ENCODE measurements at places on chromosomes 2 and 18.

DNA sequence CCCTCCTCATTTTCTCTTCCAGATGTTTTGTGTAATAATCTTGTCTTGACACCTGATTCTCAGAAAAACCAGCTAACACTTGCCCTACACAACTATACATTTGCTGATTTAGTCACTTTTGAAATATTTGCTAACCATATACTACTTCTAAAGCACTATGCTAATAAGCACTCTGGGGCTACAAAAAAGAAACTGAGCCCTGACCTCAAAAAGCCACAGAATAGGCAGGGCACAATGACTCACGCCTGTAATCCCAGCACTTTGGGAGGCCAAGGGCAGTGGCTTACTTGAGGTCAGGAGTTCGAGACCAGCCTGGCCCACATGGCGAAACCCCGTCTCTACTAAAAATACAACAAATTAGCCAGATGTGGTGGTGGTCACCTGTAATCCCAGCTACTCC is 266.0 kb downstream of the RAD51AP2 start:
- no peak for DNase-seq

GRCh38 chr2:161190050-161190449 is 29.8 kb downstream of the TANK start:
- no peak for DNase-seq

DNA sequence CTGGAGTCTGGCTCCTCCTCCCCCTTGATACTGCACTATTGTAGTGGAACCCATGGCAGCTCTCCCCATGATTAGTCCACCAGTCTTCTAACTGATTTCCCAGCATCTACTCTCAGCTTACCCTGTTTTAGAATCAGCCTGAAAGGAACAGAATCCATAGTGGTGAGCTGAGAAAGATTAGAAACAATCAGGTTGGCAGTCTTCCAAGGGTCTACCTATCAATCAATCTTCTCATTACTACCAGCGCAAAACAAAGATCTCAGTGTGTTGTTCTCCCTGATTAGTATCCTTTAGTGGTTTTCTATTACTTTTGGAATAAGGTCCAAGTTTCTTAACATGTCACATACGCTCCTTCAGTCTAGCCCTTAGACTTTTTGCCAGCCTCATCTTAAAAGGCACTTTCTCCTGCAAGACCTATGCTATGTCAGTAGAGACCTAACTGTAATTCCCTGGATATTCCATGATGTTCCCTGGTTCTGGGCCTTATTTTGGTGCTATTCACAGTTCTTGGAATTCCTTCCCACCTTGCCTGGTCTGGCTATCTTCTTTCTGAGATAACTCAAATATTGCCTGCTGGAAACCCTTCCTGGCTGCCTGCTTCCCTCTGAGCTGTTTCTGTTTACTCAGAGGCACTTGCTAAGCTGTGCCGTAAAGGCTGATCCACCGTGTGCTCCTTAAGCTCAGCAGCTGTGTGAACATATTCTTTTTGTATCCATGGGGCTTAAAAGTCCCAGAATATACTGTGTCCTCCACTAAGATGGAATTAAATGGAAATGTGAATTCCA is 32.6 kb downstream of the LAMA3 start:
- DNase-seq: no peak

DNA sequence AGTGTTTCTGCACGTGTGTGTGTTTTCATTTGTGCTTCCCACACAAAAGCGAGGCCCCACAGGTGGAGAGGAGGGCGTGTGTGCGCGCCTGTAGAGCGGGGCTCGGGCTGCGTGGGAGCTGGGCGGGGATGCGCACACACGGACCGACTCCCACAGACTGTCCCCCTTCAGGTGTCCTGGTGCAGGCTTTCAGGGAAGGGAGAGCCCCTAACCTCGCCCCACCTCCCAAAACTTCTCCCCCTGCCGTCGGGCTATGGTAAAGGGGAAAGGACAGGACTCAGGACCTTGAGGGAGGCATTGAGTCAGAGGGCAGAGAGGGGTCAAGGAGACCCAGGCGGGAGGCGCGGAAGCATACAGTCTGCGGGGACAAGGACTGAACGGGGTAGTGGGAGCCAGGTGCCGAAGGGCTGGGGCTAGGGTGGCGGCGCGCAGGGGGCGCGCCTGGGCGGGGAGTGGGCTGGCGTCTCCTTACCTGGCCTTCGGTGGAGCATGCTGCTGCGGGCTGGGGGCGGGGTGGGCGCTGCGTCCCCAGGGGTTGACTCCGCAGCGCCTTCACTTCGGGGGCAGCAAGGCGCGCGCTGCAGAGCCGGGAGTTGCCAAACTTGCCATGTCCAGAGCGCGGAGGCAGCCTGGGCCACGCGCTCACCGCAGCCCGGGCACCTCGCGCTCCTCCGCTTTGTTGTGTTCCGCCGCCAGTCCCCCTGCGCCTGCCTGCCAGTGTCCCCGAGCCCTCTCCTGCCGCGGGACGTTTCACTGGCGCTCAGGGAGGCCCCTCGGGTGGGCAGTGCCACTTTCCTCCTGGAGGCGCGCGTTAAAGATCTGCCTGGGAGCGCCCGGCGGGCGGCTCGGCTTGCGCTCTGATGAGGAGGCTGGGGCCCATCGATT is 302.0 kb downstream of the NCKAP5 start:
- no peak for DNase-seq

- DNase-seq: no peak
Measured at GRCh38 chr2:47869859-47870595, 36.3 kb downstream of the FBXO11 start.

GRCh38 chr2:31137211-31138036 is 816 bp downstream of the GALNT14 start:
- DNase-seq: no peak

DNA sequence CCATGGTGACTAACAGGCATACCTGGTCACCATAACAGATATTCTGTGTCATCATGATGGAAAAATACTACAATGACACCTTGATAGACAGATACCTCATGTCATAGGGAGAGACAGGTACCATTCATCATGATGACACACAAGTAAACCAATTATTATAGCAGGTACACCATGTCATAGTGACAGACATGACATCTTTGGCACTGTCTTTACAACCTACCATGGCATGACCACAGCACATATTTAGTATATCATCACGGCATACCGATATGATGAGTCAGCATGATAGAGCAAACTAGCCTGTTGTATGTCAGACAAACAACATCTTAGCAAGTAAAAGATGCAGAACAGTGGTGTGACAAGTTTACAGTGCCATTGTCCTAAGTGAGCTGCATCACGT is 101.3 kb upstream of the KLHL29 start:
- no peak for DNase-seq

DNA sequence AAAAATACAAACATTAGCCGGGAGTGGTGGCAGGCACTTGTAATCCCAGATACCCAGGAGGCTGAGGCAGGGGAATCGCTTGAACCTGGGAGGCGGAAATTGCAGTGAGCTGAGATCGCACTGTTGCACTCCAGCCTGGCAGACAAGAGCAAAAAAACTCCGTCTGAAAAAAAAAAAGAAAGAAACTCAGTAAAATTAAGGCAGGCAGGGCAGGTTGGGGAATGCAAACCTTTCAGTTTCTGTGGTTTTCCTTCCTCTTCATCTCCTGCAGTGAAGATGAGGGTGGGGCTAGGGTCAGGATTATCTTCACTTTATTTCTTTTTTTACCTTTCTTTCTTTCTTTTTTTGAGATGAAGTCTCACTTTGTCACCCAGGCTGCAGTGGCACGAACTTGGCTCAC is 43.2 kb upstream of the PSME4 start:
- no peak for DNase-seq

GRCh38 chr2:222840060-222840802 is 20.6 kb upstream of the ACSL3 start:
- DNase-seq: no peak

DNA sequence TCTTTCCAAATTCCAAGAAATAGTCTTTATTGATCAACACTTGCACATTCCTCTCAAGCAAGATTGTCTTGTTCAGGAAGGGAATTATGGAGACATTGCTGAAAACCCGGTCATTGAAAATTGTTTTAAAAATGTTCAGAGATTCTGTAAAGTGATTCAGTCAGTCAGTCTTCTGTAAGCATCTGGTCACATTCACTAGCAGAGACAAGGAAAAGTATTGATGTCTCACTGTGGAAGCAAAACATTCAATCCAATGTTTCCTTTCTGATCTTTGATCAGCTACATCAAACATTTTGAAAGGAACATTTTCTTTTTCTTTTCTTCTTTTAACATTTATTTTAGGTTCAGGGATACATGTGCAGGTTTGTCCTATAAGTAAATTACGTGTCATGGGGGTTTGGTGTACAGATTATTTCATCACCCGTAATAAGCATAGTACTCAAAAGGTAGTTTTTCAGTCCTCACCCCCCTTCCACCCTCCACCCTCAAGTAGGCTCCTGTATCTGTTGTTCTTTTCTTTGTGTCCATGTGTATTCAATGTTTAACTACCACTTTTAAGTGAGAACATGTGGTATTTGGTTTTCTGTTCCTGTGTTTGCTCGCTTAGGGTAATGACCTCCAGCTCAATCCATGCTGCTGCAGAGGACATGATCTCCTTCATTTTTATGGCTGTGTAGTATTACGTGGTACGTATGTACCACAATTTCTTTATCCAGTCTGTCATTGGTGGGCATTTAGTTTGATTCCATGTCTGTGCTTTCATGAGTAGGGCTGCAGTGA is 61.2 kb downstream of the CTNNA2 start:
- DNase-seq: no peak

DNA sequence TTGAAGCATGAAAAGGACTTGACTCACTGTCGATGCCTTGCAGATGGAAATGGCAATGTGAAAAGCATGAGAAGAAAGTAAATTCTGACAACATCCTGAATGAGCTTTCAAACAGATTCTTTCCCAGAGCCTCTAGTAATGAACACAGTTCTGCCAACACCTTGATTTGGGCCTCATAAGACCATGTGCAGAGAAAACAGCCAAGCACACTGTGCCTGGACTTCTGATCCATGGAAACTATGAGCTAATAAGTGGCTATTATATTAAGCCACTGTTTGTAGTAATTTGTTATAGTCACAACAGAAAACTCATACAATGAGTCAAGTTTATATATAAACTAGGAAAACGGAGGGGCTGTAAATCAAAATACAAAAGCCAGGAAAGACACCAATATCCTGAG is 477.3 kb downstream of the MBD2 start:
- no peak for DNase-seq

GRCh38 chr2:219515874-219516629 is 1.8 kb downstream of the ASIC4 start:
- DNase-seq: no peak

DNA sequence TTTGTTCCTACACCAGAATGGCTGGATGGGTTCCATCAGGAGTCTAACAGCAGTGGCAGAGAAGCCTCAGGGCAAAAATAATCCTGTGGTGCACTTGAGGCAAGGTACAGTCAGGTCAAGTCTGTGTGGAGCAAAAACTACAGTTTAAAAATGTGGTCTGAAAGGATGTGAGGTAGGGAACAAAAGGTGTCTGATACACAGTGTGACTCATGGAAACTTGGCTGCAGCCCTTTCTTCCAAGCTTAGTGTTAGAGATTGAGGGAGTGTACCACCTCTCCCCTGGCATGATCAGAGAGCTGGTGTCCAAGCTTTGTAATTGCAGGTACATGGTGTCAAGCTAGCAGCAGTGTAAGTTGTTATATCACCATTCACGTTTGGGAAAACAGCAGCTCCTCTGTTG is 8.9 kb downstream of the ANKAR start:
- DNase-seq: no peak

GRCh38 chr18:78543201-78543725 is 436.4 kb upstream of the SALL3 start:
- DNase-seq: no peak

DNA sequence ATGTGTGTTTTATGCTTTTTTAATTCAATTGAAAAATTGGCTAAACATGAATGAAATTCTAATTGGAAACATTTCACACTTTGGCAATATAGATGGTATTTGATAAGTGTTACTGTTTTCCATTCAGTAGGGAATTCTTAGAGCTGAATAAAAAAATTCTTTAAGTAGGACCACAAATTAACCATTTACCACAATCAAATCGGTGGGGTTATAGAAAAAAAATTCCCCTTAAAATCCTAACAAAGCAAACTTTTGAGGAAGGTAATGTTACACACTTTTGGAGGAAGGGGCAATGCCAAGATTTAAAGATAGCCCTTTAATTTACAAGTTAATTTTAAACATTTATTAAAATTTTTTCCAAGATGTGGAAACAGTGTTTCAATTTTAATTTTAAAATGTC is 279.0 kb upstream of the FIGN start:
- no peak for DNase-seq

DNA sequence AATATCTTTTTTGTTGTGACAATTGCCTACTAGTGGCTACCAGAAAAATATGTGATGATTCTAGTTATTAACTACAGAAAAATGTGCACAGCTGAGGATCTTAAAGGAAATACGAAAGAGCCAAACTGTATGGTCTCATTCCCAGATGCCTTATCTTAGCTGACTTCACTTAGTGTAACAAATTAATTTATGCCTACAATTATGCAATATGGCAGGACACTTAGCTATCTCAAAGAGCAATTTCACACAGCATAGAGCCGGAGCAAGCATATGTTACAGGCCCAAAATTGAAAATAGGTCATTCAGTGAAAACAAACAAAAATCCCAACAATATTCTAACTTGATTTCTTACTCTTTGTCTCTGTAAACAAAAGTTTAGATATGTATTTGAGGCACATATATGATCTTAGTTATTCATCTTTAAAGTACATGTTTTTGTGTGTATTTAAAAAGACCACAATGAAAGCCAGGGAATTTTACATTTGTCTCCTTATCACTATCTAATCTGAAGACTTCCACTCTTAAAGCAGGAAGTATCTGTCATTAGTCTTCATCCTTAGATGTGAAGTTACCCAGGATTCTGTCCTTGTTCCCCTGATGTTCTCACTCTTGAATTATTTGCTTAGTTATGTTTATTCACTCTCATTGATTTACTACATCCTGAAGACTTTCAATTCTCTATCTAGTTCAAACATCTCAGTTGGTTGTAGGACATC is 1579.0 kb upstream of the NXPH2 start:
- DNase-seq: no peak

DNA sequence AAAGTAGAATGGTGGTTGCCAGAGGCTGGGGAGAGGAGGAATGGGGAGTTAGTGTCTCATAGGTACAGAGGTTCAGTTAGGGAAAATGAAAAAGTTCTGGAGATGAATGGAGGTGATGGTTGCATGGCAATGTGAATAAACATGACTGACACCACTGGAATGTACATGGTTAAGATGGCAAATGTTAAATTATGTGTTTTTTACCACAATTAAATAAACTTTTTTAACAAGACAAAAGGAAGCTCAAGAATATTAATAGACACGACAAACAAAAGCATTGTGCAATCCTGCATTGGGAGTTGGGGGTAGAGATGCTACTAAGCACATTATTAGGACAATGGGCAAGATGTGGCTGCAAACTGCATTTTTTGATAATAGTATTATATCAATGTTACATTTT is 147.7 kb downstream of the TWIST2 start:
- no peak for DNase-seq

- no peak for DNase-seq
Measured at GRCh38 chr2:4873876-4874593, 818.1 kb upstream of the SOX11 start.

- no peak for DNase-seq
Measured at GRCh38 chr2:6011921-6012320, 319.7 kb downstream of the SOX11 start.

GRCh38 chr18:41297740-41298139 is 657.3 kb upstream of the PIK3C3 start:
- no peak for DNase-seq

- no peak for DNase-seq
Measured at GRCh38 chr18:26471826-26472225, 76.5 kb downstream of the KCTD1 start.

GRCh38 chr18:2027756-2028155 is 543.5 kb downstream of the METTL4 start:
- no peak for DNase-seq

GRCh38 chr18:22296304-22296703 is 121.4 kb downstream of the CTAGE1 start:
- DNase-seq: no peak

All from hematopoietic multipotent progenitor cell treated with erythropoietin and hydrocortisone succinate and interleukin-3 and kit ligand, for 17 days (in vitro differentiated cells).